IMR-90 (cell line): ENCODE measurements at places on chromosomes 16 and 17. TPM values are rescaled to one million over a fixed set of nuclear protein-coding genes. Genes with fewer than 3 reads are reported as not detected.

GRCh38 chr17:81412490-81413093 is 17.3 kb downstream of the BAHCC1 start:
- no peak overlapping the region for H3K4me3 ChIP-seq
- H3K27ac ChIP-seq, result no peak overlapping the region
- peaks cover 12% of the 10 kb centered on the region for H3K4me1 ChIP-seq
- DNase-seq, result peak; percentile 76
- 0 out of 2 replicates have a peak, but pooled peaks cover 2% of the 10 kb centered on the region for H3K36me3 ChIP-seq
- H3K27me3 ChIP-seq, result no peaks in the 10 kb centered on the region

DNA sequence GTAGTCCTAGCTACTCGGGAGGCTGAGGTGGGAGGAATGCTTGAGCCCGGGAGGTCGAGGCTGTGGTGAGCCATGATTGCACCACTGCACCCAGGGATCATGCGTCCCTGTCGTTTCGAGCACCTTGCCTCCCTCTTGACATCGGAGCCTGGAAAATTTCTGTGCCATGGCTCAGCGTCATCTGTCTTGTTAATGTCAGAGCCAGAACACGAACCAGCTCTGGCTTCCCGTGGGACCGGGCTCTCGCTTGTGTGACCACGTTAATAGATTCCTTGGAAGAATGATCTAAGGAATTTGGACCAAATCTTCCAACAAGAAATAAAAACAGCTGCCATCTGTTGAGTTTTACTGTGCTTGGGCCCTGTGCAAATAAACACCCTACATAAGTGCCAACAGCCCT is 117.7 kb downstream of the ABCC1 start:
- peaks cover 11% of the 10 kb centered on the region for H3K4me1 ChIP-seq
- H3K27ac ChIP-seq, result no peak overlapping the region
- H3K36me3 ChIP-seq, result peaks cover 73% of the 10 kb centered on the region
- no peak overlapping the region for H3K4me3 ChIP-seq

DNA sequence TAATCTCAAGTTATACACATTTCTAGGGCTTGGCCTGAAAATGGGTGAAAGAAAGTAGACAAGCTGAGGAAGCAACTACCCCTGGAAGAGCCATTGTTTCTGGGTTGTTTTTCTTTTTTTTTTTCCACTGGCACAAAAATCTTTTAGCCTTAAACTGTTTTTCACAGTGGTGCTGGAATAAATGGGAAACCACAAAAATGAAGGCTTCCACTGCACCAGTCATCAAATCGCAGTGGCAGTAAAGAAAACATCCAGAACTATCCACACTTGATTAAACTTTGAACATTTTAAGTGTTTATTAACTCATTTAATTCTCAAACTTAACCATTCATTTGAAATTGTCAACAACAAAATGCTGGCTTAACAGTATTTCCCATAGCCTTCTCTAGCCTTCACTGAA is 14.3 kb downstream of the CMTM4 start:
- H3K4me3 ChIP-seq, result no peak overlapping the region
- H3K36me3 ChIP-seq, result no peaks in the 10 kb centered on the region
- DNase-seq, result no peak
- H3K4me1 ChIP-seq, result peaks cover 3% of the 10 kb centered on the region; the same call in 1 of the 2 replicates

DNA sequence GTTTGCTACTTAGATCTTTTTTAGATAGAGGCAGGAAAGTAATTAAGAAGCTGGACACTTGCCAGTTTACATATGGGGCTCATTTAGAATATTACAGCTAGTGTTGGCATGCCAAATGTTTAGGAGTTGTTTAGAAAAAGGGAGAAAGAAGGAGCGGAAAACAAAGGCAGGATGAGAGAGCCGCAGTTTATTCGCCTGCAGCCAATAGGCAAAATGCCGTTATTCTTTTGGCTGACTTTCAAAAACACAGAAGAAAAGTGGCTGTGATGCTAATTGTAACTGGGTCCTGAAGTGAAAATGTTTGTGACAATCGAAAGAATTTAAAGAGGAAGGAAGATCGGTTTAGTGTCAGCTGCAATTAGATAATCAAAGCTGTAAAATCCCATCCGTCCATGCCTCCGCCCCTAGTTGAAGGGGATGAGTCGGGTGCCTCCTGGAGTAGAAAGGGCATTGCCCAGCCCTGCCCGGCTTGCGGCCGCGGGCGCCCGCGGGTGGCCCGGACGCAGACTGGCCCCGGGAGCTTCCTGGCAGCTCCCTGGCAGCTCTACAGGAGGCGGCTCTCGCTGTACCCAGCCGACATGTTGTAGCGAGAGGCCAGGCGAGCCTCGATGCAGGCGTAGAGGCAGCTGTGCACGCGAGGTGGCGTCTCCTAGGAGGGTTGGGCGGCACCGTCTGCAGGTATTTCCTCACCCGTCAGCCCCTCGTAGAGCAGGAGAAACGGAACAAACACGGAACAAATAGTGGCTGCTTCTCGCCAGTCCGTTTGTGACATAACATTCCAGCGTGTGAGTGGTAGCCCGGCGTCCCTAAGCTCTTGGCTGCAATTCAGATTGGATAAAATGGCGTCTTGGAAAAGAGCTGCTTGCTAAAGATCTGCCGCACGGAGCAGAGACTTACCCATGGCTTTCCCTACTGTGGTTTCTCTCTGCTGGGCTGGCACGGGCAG is 82.2 kb downstream of the TNRC6C start:
- H3K4me1 ChIP-seq, result no peaks in the 10 kb centered on the region
- H3K27ac ChIP-seq, result peak overlapping the region; percentile 97
- peak overlapping the region; percentile 79 for H3K4me3 ChIP-seq
- no peaks in the 10 kb centered on the region for H3K27me3 ChIP-seq
- peaks cover 7% of the 10 kb centered on the region; the same call in 1 of the 2 replicates for H3K36me3 ChIP-seq
- peak; percentile 43 for DNase-seq

GRCh38 chr17:46742565-46743270 is 75.8 kb downstream of the WNT3 start:
- H3K36me3 ChIP-seq, result no peaks in the 10 kb centered on the region
- H3K4me3 ChIP-seq, result no peak overlapping the region
- H3K4me1 ChIP-seq, result peaks cover 9% of the 10 kb centered on the region
- H3K27me3 ChIP-seq, result no peaks in the 10 kb centered on the region

DNA sequence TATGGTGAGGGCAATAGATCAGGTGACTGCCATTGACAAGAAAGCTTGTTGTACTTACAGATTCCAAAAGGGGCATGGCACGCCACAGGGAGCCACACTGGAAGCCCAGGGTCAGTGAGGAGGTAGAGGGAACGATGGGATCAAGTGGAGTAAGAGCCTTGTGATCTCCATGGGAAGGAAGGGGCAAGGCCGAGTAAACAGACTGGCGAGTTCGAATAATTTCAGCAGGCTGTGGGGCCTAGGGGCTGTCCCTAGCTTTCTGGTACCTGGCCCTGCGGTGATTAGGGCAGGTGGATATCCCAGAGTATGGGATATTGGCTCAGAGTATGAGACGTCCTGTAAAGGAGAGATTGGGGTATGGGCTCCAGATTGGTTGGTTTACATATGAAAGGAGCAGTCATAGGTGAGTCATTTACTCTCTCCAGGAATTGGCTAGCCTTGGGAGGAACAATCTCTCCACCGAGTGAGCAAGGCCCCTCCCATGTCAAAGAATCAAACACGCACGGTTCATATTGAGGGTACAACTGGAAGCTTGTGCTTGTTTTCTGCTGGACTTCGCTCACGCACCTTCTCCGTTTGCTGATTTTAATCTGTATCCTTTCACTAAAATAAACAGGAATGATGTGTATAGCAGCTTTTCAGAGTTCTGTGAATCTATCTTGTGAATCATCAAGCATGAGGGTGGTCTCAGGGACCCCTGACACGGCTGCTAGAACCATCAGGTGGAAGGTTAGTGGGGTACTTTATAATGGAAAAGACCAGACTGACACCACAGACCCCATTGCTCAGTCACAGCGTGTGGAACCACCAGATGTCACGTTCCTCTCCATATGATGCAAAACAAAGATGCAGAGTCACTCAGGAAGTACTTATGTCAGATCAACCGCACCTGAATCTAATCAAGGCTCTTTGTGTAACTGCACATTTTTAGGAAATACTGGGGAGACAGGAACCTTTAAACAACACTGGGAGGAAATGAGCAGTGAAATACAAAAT is 27.9 kb downstream of the GABARAPL2 start:
- no peaks in the 10 kb centered on the region for H3K27me3 ChIP-seq
- H3K4me3 ChIP-seq, result no peak overlapping the region
- DNase-seq, result peak; percentile 83
- no peak overlapping the region for H3K27ac ChIP-seq
- peaks cover 6% of the 10 kb centered on the region for H3K36me3 ChIP-seq

GRCh38 chr17:77374170-77374936 is 233.6 kb downstream of the SEC14L1 start:
- peaks cover 3% of the 10 kb centered on the region; the same call in 1 of the 2 replicates for H3K36me3 ChIP-seq
- no peaks in the 10 kb centered on the region for H3K27me3 ChIP-seq
- H3K4me1 ChIP-seq, result peaks cover 50% of the 10 kb centered on the region
- peak overlapping the region; percentile 78 for H3K4me3 ChIP-seq
- peak; percentile 86 for DNase-seq

DNA sequence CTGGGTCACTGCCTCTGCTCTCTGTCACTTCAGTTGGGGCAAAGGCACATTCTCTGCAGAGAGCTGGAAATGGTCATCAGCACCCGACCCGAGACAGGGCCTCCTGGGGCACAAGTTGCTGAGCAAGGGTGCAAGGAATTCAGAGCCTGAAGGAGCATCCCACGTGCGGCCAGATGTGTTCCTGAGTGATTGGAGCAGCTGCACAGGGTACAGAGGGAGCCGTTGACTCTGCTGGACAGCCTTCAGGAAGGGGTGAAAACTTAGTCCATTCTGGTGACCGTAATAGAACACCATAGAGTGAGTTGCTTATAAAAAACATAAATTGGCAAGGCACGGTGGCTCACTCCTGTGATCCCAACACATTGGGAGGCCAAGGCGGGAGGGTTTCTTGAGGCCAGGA is 106.8 kb downstream of the CCDC182 start:
- no peak overlapping the region for H3K4me3 ChIP-seq
- H3K36me3 ChIP-seq, result peaks cover 2% of the 10 kb centered on the region; the same call in 1 of the 2 replicates
- H3K27ac ChIP-seq, result no peak overlapping the region
- DNase-seq, result no peak
- peaks cover 7% of the 10 kb centered on the region for H3K4me1 ChIP-seq
- H3K27me3 ChIP-seq, result no peaks in the 10 kb centered on the region

- peak overlapping the region; percentile 71 for H3K4me3 ChIP-seq
- no peaks in the 10 kb centered on the region for H3K27me3 ChIP-seq
- DNase-seq, result no peak
- peaks cover 25% of the 10 kb centered on the region for H3K4me1 ChIP-seq
These were observed 2.5 kb downstream of the CARHSP1 start for GRCh38 chr16:8866118-8866883.

- no peaks in the 10 kb centered on the region for H3K4me1 ChIP-seq
- no peak for DNase-seq
- no peaks in the 10 kb centered on the region; the same call in 1 of the 2 replicates for H3K27me3 ChIP-seq
- no peak overlapping the region for H3K4me3 ChIP-seq
These were observed 132.3 kb upstream of the IRX3 start for GRCh38 chr16:54418903-54419302.

DNA sequence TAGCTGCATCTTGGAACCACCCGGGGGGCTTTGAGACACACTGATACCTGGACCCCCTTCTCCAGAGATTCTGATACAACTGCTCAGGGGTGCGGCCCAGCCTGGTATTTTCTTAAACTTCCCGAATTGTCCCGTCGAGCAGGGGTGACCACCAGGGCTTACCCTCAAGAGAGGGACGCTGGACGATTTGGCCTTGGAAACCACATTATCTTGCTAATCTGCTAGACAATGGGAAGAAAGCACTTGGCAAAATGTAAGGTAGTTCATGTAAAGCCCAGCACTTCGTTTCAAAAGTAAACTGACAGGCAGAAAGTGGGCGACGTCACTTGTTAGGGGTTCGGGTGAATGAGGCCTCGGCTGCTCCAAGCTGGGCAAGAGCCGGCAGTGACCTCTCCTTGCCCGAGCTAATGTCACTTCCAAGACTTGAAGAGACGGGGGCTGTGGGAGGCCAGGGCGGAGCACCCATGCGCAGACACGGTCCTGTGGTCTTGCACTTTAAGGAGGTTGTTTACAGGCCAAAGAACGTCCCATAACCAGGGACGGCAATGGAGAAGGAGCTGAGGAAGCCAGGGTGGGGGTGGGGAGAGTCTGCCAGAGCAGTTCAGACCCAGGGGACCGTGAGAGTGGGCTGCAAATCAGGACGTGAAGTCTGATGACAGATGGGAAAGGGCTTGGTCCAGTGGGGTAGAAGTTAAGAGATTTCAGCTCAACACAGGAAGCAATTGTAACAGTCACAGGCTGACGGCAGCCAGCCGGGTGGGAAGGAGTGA is 152.7 kb upstream of the GSE1 start:
- H3K36me3 ChIP-seq, result no peaks in the 10 kb centered on the region
- H3K27ac ChIP-seq, result no peak overlapping the region
- no peak overlapping the region for H3K4me3 ChIP-seq

DNA sequence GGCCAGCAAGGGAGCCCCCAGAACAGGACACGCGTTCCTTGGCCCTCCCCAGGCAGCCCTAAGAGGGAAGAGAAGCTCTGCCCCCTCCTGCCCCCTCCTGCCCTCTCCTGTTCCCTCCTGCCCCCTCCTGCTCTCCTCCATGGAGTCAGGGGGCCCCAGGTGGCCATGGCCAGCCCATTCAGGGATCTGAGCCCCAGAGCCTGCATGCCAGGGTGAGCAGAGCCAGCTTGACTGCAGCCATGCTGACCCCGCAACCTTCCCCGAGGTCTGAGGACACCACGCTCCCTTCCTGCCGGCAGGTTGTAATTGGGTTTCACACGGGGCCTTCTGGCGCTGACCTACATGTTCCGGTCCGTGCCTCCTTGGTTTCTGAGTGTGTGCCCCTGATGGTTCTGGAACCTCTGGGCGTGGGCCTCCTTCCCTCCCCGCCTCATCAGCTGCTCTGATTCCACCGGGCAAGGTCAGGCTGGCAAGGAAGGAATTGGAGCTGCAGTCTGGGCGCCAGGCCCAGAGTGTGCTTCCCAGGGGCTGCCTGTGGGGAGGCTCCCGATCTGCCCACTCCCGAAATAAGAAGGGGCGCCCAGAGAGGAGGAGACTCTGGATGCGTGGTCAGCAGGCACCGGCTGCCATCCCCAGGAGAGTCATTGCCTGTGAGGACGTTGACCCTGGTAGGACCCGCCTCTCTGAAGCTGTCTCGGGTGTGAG is 23.7 kb upstream of the NPTX1 start:
- DNase-seq, result no peak
- no peak overlapping the region for H3K27ac ChIP-seq

Gene CD7
- not detected in 2 replicates for total RNA-seq

Gene ICAM2
- 0.28 TPM in 1 of 2 replicates, not detected in the other for total RNA-seq

Gene TP53TG3F
- not detected in 2 replicates for total RNA-seq

Gene SLC2A4
- under 0.01 TPM in 1 of 2 replicates, not detected in the other for total RNA-seq

Gene RAB26
- total RNA-seq, result 1.1 TPM in 2 replicates

Gene LHX1
- not detected in 2 replicates for total RNA-seq

Gene ZNF232
- total RNA-seq, result 6.4 and 6.5 TPM in 2 replicates

Gene CYGB
- total RNA-seq, result 1.3 and 1.7 TPM in 2 replicates

Gene ABCC3
- total RNA-seq, result 2.2 and 3.2 TPM in 2 replicates
